ENCODE measurements at places on chromosomes 11 and 22.

DNA sequence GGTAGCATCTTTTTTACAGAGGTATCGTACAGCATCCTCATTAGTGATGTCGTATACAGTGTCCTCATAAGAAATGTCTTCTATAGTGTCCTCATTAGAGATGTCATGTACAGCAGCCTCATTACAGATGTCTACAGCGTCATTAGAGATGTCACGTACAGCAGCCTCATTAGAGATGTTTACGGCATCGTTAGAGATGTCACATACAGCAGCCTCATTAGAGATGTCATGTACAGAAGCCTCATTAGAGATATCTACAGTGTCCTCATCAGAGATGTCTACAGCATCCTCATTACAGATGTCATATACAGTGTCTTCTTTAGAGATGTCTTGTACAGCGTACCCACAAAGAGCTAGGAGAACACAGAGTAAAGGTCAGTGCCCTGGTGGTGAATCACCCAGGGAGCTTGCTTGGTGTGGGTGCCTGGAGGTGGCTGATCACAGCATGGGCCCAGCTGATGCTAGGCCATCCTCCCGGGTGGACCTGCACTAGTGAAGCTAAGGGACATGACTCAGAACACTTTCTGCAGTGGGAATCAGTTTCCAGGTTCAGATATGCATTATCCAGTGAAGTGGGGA lies 109.2 kb downstream of the IGLL1 start:
- no peak for DNase-seq

GRCh38 chr22:43820651-43821305 lies 8.7 kb upstream of the EFCAB6 start:
- no peak for DNase-seq

DNA sequence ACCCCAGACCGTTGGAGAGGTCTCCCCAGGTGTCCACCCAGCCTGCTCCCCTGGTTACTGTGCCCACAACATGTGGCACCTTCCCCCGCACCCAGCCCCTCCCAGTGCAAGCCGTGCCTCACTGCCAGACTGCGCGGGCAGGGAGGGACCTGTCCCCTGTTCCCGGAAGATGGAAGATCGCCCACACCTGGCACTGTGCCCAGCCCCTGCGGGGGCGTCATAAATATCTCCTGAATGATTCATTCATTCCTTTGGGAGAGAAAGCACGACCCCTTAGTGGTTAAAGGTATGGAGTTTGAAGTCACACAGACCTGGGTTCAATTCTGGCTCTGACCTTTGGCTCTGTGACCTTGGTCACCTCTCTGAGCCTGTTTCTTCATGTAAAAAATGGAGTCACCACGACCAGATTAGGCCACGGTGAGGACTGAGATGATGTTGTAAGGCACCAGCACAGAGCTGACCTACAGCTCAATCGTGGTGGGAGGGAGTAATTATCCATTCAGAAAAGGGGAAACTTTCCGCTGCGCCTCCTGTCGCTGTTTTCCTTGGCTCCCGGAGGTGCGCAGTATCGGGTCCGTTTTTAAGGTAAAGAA lies 497 bp upstream of the SYT12 start:
- peak; percentile 7 for DNase-seq

- peak; percentile 57 for DNase-seq
Measured at GRCh38 chr11:77191823-77192495, 63.9 kb downstream of the MYO7A start.

- DNase-seq: no peak
Measured at GRCh38 chr11:19842505-19842904, 129.9 kb downstream of the NAV2 start.

GRCh38 chr11:78539506-78539905 lies 35.2 kb downstream of the NARS2 start:
- DNase-seq: no peak

DNA sequence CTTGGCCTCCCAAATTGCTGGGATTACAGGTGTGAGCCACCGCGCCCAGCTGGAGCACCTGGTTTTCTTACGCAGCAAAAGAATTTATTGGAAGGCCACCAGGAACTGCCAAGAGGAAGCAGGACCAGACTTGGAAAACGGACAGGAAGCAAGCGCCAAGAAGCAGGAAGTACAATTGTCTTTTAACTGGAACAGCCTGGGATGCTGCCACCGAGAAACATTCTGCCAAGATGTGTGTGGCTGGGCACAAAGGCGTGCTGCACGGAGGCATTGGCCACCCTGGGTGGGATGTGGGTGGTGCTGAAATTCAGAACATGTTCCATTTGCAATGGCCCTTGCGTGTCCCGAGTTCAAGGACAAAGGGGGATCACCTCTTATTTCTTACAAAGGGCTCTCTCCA lies 15.4 kb downstream of the SLC3A2 start:
- no peak for DNase-seq

GRCh38 chr22:49305214-49305965 lies 522.3 kb downstream of the BRD1 start:
- DNase-seq: peak; percentile 76

DNA sequence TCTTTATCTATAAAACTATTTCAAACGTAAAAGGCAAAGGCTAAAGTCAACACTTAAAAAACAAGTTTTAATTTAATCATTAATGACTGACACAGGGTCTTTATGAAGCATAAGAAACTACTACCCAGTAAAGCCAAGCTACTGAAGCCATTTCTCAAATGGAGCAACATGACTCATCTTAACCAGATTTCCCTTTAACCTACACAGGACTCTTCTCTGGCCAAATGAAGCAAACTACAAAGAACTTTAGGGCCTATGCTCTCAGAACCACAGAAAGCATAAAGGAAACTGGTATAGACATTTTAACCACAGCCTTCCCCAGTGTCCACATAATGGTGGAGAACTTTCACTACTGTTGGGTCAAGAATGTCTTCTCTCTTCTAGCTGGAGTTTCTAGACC lies 34.7 kb downstream of the ALG9 start:
- DNase-seq: no peak

DNA sequence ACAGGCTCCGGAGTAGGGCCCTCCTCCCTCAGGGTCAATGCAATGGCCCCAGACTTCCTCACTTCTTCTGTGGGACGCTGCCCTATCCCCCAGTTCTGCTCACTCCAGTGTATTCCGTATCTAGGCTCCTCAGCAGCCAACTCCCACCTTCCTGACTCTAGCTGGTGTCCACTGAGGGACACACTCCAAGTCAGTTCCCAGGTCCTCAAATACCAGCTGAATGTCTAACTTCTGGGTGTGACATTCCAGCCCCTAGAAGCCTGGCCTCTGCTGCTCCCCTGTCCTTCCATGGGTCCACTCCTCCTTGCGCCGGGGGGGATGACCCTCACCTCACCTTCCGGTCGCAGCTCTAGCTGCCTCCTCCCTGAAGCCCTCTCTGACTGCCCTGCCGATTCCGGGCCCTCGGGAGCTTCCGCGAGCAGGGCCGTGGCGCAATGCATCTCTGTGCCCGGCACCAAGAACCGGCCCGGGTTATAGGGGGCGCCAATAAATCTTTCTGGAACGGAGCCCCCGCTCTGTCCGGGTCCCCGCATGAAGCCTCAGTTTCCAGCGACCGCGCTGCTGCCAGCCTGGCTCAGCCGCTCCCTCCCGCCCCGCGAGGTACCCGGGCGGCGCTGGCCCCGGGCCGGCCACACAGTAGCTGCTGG lies 15.4 kb downstream of the BAD start:
- DNase-seq: peak; percentile 60

- DNase-seq: no peak
Measured at GRCh38 chr11:101083335-101083734, 46.3 kb downstream of the PGR start.

DNA sequence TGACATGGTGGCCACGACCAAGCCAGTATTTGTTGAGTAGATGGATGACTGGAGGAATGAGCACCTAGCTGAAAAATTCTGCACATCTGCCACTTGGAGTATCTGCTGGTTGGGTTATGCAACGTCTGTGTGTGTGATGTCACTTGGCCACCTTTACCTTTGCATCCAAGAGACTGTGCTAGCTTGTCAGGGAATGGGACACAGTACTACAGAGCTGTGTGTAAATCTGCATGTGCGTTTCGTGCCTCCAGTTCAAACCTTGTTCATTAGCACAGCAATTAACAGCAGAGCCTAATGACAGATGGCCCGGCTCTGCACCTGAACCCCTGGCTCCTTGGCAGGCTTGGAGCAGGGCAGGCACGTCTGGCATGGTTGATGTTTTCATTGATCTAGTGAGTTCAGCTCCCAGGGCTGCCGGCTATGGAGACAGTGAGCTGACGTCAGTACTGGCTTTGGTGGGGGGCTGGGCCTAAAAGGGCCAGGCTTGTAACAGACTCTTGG lies 188.4 kb upstream of the NAV2 start:
- no peak for DNase-seq

DNA sequence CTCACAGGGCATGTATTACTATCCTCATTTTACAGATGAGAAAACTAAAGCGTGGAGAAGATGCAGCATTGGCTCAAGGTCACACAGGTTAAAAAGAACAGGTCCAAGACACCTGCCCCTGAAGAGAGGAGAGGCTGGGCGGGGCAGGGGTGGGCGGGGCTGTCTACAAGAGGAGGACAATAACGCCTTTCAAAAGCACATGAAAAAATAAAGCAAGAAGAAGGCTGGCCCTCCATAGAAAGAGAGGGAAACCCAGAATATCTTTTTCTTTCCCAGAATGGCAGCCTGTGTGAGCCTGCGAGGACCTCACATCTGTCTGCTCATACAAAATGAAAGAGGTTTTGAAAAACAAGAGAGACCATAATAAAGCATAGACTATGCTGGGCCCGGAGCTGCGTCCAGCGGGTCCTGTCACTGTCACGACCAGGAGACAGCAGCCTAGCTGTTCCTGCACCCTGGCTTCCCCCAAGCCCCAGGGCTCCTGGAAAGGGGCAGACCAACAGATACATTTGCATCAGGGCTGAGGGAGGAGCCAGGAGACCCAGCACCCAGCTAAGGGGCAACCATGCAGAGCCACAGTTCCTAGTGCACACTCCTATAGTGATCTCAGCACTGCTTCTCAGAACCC lies 61.6 kb downstream of the DSCAML1 start:
- no peak for DNase-seq
